Gastrocnemius medialis (tissue), 4 donors: ENCODE measurements at places on chromosomes 2 and 18. TPM values are rescaled to one million over a fixed set of nuclear protein-coding genes. Genes with fewer than 3 reads are reported as not detected.

DNA sequence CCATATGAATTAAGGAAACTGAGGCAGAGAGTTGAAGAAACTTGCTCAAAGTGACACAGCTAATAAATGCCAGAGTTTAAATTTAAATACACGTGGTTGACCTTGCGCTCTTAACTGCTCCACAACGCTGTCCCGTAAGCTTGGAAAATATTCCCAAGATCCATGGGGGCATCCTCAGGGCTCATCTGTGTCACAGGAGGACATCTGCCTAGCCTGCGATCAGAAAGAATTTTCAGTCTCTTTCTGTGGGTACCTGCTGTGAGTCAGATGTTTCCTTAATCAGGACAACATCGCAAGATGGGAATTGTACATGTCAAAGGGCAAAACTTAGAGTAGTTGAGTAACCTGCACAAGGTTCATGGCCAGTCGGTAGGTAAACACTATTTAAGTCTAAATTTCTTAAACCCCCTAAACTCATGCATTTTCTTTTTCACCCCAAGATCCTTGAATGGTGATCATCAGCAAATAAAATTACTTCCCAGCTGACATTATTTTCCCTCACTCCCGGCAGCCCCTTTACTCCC lies 1.4 kb downstream of the CMPK2 start:
- no peaks in the 10 kb centered on the region for H3K27me3 ChIP-seq
- H3K27ac ChIP-seq: no peak overlapping the region
- H3K4me1 ChIP-seq: peaks cover 6% of the 10 kb centered on the region
- no peak for DNase-seq

GRCh38 chr2:222869252-222869560 lies 8.4 kb downstream of the ACSL3 start:
- DNase-seq: no peak
- H3K4me3 ChIP-seq: no peak overlapping the region
- no peaks in the 10 kb centered on the region for H3K27me3 ChIP-seq

GRCh38 chr2:9554921-9555296 lies 721 bp downstream of the ADAM17 start:
- H3K27ac ChIP-seq: peak overlapping the region; percentile 99
- H3K4me1 ChIP-seq: peaks cover 55% of the 10 kb centered on the region
- DNase-seq: peak; percentile 12
- no peaks in the 10 kb centered on the region for H3K36me3 ChIP-seq

- DNase-seq: no peak
- no peaks in the 10 kb centered on the region for H3K27me3 ChIP-seq
- no peak overlapping the region for H3K27ac ChIP-seq
- H3K4me3 ChIP-seq: no peak overlapping the region
- H3K36me3 ChIP-seq: no peaks in the 10 kb centered on the region
These were observed 41.2 kb downstream of the PAX3 start for GRCh38 chr2:222257645-222258044.

DNA sequence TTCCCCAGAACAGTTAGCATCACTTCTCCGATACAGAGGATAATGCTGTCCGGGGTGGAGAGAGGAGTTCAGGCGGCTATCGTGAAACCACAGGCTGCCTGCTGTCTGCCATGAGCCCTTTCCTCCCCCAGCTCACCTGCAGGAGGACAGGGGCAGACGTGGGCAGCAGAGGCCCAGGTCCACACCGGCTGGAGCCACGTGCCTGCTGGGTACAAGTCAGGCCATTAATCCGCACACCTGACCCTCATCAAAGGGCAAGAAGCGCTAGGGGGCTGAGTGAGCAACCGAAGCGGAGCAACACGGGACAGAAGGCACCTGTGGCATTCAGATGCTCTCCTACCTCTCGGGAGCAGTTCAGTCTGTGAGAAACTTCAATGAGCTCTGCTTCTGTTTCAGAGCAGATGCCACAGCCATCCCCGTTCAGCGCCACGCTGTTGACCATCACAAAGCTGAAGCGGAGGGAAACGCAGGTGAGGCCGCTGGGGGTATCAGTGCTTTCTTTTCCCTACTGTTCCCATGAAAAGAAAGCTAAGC lies 21.5 kb downstream of the MPPE1 start:
- DNase-seq: no peak
- no peaks in the 10 kb centered on the region for H3K27me3 ChIP-seq
- peaks cover 85% of the 10 kb centered on the region for H3K36me3 ChIP-seq

DNA sequence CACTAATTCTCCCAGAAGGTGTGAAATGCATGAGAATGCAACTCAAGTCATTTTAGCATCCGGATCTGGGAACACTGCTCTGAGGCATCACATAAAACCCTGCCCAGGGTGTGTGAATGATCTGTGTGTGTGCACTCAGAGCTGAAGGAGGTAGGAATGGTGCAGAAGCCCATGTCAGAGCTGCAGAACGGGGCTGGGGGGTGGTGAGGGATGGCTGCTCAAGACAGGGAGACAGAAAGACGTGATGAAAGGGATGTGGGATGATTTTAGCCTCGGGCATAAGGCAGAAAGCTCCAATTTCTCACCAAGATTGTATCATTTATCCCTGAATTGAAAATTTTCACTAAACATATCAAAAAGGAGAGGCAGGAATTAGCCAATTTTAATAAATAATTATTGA lies 369.1 kb downstream of the EIPR1 start:
- H3K36me3 ChIP-seq: no peaks in the 10 kb centered on the region
- DNase-seq: no peak
- H3K27me3 ChIP-seq: peaks cover 3% of the 10 kb centered on the region
- H3K4me3 ChIP-seq: no peak overlapping the region
- no peak overlapping the region for H3K27ac ChIP-seq

DYSF gene
- 40.7 TPM for total RNA-seq

LRP1B gene
- 3.3 TPM for total RNA-seq
